SJSA1 (cell line): ENCODE measurements at places on chromosomes 2 and 18.

DNA sequence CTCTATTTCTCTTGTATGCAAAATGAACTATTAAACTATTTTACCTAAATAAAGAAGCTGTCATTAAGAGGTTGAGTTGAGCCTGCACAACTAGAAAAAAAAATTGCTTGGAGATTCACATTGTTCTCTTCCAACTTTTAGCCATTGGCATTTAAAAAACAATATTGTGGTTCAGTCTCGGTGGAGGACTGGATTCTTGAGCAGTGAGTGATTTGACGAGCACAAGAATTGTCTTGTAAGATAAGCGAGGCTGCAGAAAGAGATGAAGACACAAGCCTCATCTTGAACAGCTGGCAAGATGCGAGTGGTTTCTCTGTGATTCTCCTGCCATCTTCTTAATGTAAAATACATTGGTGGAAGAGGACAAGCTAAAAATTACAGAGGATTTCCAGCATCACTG, 67.0 kb downstream of the GALR1 start:
- no peak for DNase-seq

- DNase-seq: no peak
Observed at GRCh38 chr2:70596293-70596692, 42.7 kb upstream of the TGFA start.

DNA sequence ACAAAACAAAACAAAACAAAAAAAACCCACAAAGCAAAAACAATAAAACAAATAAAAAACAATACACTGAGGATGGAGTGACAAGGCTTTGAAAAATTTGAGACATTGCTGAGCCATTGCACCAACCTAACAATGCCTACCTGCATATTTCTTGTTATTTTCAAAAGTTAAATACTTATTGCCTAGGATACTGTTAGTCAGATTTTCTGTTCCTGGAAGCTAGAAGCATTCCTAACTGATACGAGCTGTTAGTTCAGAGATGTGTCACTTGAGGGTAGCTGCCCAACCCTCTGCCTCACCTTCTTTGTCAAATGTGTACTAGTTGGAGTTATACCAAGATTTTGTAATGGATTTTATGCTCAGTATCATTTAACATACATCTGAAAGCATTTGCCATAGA, 187.2 kb downstream of the TXNL1 start:
- DNase-seq: peak; percentile 30

- no peak for DNase-seq
Observed at GRCh38 chr18:68703326-68703725, 11.6 kb downstream of the TMX3 start.

DNA sequence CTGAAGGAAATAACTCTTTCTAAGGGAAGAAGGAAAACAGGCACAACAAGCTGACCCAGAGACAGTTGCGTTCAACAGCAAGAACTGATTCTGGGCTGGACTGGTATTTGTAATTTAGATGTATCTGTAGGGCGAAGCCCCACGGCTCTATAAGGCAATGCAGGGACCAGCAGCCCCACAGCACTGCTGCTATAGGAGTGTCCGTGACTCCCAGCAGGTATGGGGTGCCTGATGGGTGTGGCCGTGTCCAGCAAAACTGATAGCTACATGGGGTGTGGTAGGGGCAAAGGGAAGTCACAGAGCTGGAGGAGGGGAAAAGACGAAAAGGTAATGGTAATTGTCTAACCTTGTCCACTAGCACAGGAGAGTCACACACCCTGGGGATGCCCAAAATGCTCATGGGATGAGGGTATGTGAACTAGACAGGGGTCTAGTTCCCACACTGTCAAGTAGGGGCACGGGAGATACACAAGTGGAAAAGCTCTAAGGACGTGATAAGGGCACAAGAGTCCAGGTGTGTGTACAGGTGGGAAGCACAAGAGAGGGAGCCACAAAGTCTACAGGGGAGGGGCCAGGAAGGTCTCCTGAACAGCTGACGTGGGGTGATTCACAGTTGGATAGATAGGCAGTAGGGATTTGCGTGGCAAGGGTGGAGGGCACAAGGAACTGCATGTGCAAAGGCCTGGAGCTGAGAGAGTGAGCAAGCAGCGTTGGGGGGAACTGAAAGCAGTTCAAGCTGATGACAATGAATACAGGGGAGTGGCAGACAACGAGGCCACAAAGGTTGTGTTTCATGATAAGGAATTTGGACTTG, 48.5 kb upstream of the ASPRV1 start:
- DNase-seq: no peak

GRCh38 chr18:35289293-35289692, 736 bp downstream of the ZSCAN30 start:
- peak; percentile 23 for DNase-seq

GRCh38 chr18:37322492-37323035, 243.0 kb downstream of the CELF4 start:
- peak; percentile 20 for DNase-seq

GRCh38 chr2:156321243-156321904, 11.1 kb downstream of the NR4A2 start:
- no peak for DNase-seq

DNA sequence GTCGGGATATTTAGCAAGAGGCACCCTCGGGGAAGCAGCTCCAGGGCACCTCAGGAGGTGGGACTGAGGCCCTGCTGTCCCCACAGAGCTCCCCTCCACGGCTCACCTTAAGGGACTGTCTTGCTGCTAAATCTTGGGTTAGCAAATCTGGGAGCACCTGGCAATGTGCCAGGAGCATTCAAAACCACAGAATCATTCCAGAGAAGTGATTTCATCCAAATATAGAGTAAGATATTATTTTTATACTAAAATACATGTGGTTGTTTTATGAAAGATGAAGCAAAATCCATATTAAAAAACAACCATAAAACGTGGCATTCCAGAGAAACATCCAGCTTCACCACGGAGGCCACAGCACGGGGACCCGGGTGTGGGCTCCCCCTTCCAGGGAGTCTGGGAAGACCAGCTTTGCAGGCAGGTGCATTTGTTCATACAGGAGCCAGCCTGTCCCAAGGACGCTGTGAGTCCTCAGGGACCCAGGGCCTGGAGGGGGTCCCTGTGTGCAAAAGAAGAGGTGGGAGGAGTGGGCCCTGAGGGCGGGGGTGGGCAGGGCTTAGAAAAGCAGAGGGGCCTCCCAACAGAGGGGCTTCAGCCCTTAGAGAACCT, 16.3 kb downstream of the HS1BP3 start:
- peak; percentile 33 for DNase-seq

- no peak for DNase-seq
Observed at GRCh38 chr2:105187531-105187930, 54.0 kb upstream of the GPR45 start.

DNA sequence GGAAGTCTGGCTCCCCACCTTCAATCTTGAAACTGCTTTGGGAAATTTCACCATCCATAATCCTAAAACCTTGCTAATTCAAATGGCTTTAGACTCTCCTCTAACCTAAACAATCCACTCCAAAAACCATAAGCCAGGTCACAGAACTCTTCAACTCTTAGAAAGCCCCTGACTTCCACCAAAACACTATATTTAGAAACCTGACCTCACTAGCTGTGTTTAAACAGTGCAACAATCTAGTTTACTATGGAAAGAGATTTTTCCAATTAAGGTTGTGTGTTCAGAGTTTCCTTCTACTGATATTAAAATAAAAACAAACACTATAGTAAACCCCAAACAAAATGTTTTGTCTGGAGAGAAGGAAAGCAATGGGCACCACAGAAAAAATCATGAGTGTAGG, 308.1 kb downstream of the OSR1 start:
- no peak for DNase-seq

DNA sequence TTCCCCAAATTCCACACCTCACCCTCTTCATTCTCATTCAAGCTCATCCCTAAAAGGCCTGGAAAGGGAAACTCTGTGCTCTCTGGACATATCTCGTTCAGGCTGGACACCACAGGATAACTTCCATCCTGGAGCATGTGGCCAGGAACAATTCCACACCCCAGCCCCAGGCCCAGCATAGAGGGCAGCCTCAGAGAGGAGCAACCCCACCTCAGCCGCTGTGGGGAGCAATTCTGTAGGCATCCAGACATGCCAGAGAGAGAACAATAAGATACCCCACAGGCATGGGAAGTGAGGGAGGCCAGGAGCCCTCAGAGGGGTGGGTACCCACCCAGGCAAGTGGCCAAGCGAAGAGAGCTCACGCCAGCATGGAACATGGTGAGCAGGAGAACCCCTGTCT, 143.4 kb downstream of the GFPT1 start:
- DNase-seq: no peak

- no peak for DNase-seq
Observed at GRCh38 chr2:221478485-221478863, 93.6 kb downstream of the EPHA4 start.

GRCh38 chr18:32867936-32868335, 95.1 kb upstream of the KLHL14 start:
- no peak for DNase-seq

DNA sequence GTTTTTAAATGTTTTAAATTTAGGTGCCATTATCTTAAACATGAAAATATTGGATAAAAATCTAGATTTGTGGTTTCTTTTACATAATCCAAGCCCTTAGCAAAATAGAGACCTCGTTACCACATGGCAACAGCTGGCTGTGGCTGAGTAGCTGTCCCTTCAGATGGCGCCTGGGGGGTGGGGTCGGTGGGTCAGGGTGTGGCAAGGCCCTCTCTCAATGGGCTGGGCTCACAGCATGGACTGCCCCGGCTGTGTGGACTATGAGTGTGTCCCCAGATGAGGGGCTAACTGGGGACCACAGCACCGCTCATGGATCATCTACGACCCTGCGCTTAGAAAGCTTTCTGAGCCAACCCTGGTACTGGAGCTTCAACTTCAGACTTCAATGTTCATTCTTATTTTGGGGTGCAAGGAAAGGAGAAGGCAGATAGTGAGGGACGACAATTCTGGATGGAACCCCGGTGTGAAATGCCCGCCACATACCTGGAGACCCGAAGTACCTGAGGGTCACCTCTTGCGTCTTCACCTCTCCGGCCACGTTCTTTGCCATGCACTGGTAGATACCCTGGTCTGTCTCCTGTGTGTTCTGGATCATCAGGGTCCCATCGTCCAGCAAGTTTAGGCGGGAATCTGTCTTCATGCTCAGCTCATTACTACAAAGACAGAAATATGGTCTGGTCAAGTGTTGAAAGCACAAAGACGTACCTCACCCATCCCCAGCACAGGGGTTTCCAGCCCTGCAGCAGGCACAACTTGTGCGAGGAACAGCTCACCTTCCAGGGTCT, 71.0 kb downstream of the PXDN start:
- peak; percentile 39 for DNase-seq

GRCh38 chr2:136377423-136378382, 259.8 kb upstream of the CXCR4 start:
- no peak for DNase-seq

GRCh38 chr2:220855296-220855695, 716.8 kb downstream of the EPHA4 start:
- no peak for DNase-seq

GRCh38 chr2:121873864-121874263, 118.4 kb downstream of the TSN start:
- no peak for DNase-seq

DNA sequence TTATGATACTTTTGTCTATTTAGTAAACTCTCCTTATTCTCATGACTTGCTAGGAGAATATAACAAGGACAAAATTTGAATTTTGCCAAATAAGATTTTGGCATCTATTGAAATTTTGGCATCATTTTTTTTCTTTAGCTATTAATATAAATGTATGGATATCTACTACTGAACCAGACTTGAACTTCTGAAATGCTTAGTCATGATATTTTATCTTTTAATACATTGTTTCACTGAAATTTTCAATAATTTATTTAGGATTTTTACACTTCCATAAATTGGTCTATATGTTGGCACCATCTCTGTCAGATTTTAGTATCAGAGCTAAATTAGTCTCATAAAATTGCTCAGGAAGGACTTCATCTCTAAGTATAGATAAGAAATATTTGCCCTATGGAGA, 149.8 kb downstream of the CYP26B1 start:
- no peak for DNase-seq

DNA sequence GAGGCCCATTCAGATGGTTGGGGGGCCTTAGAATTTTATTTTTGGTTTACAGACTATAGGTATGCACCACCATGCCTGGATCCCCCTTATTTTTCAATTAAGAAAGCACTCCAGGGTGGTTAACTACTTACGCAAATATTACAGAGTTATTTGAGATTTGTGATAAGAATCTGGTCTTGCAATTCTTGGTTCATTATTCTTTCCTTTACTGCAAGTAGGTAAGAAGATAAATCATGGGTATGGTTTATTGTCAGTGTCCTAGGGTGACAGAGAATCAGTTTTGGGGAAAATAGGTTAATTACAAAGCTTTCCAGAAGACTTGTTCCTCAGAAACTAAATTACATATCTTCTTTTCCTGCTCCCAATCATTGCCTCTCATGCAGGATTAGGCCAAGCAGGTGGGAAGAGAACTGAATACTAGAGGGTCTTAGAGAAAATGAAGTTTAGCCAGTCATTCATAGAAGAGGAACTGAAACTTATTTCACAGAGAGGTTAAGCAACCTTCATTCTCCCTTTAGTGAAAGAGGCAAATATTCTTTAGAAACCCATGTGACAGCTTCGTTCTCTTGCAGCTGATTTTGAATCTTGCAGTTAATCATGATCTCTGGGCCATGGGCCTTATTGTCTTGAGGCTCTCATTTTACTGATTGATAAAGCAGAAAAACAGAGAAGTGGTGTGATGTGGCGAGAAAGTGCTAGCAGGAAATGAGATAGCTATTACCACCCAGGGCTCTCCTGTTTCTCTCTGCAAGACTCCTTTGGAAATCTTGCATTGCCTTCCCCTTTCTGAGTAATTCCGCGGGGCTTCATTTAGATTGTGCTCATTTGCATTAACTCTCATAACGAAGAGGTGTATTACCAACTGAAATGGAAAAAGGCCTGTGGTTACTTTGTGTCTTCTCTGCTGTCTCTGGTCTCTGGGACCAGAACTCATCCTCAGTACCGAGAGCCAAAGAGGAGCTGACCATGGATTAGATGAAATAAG, 44.8 kb upstream of the ARHGAP25 start:
- DNase-seq: no peak

DNA sequence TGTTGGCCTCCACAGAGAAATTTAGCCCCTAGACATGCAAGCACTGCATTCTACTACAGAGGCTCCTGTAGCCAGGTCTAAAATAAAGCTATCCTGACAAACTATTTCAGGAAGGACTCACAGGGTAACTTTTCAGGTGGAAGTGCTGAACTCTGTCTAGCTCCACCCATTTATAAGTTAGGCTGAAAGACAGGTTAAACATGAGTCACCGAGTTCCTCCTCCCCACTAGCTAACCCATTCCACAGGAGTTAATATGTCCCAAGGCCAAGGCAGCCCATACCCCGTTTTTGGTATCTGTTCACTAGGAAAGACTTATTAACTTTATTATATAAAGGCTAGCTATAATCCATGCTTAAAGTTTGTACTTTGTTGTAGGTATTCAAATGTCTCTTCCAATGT, 3.5 kb downstream of the CWC22 start:
- no peak for DNase-seq

DNA sequence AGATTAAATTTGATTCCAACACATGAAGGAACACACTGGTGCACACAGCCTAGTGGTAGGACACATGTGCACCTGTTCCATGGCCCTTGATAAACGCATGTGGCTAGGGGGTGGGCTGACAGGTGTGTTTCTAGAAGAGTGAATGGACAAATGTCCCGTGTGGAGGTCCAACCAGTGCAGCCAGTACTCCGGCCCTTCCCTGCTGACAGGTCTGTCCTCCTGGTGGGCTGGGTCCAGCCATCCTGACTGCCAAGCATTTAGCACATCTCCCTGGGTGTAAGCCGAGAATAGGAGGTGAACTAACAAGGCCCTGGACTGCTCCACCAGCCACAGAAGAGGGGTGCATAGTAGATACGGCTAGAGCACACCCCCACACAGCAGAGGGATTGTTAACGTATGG, 258.7 kb upstream of the RAB6C start:
- DNase-seq: no peak

GRCh38 chr2:217222309-217222910, 362.5 kb upstream of the TNP1 start:
- DNase-seq: no peak
